ENCODE measurements at places on chromosomes 13 and 19. TPM values are rescaled to one million over a fixed set of nuclear protein-coding genes. Genes with fewer than 3 reads are reported as not detected.

- no peak for DNase-seq
These were observed 4.3 kb upstream of the DUXA start for GRCh38 chr19:57171551-57172081.

Gene POGLUT2
- 26.1 TPM for total RNA-seq

GRCh38 chr13:52012512-52012836, 276 bp downstream of the ALG11 start:
- DNase-seq = no peak

- DNase-seq = peak; percentile 58
These were observed 24.3 kb downstream of the ARL11 start for GRCh38 chr13:49652355-49653305.

Gene WDR88
- not detected for total RNA-seq

Gene CCNA1
- 0.03 TPM for total RNA-seq

Gene NANOS3
- total RNA-seq = not detected

- DNase-seq = peak; percentile 37
These were observed 418.4 kb downstream of the EFNB2 start for GRCh38 chr13:106117035-106117434.

DNA sequence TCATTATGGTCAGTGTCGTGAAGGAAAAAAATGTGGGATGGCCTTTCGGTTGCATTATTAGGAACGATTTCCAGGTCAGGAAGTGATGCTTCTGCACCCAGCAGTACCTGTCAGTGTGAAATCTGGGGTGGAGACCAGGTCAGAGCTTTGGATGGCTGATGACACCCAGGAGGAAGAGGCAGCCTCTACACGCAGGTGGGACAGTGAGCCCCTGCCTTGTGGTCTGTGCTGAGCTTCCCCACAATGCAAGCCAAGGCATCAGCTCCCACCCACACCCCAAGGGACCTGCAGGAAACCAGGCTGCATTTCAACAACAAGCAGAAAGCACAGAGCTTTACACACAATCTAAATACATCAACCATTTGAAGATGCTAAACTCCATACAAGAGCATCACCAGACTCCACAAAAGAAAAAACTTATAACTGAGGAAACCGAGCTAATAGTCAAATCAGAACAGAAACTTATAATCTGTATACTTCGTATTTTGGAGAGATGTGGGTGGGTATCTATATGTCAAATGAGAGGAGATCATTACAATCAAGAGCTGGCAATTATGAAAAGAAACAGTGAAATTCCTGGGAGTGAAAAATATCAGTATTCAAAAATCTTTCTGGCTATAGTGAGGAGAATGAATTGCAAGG, 130.1 kb downstream of the ZDHHC20 start:
- DNase-seq = no peak

- DNase-seq = no peak
These were observed 5.5 kb downstream of the UPK1A start for GRCh38 chr19:35671818-35672217.

DNA sequence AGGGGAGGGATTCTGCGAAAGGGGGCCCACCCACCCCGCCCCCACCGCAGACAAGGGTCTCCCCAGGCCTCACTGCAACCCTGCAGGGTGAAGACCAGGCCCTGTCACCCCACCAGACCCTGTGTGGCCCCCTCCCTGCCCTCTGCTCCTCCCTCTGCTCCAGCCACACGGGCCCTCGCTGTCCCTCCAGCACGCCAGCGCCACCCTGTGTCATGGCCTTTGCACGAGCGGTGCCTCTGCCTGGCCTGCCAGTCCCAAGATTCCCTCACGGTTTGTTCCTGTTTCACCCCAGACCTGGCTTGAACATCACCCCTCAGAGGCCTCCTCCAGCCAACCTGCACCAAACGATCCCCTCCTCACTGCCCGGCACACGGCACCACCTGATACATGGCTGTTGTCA, 27.3 kb downstream of the PIP5K1C start:
- DNase-seq = no peak

DNA sequence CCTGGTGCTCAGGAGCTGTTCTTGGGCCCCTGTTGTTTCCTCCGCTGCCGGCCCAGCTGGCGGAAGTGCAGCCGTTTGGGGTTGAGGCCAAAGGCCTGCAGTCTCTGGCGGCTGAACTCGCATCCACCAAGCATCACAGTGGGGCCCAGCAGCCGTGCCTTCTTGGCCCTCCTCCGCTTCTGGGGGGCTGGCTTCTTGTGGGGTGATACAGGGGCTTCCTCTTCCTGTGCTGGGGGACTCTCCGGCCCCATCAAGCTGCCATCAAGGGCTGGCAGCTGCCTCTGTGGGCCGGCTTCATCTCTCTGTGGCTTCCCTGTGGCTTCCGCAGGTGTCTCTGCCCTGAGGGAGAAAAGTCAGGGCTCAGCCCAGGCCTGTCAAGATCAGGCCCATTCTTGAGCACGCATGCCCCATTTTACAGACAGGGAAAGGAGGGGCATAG, 10.3 kb downstream of the ATG4D start:
- no peak for DNase-seq

Gene ZNF541
- not detected for total RNA-seq

DNA sequence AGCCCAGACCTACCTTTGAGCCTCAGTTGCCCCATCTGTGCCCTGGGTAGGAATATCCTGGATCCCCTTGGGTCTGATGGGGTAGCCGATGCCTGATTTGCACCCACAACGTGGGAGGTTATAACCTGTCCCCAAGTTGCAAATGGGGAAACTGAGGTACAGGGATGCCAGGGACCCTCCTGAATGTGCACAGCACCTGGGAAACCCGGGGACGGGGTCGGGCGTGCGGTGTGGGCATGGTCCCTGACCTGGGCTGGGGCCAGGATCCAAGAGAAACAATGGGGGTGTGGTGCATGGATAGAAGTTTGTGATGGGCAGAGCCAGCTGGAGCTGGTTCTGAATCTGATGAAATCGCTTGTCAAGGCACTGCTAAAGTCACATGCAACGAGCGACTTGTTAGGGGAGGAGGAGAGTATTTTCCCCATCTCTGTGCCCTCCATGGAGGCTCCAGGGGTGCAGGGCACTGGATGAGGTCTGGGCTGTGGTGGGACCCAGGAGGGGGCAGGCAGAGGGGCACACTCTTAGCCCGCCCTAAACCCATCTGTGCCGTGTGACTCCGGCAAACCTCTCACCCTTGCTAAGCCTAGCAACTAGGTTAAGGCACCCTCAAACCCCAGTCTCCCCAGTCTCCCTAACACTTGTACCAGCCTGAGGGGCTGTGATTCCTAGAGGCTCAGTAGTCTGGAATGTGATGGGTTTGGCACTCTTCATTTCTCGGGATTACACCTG, 749 bp downstream of the GDF15 start:
- no peak for DNase-seq

Gene ZNF98
- not detected for total RNA-seq

DNA sequence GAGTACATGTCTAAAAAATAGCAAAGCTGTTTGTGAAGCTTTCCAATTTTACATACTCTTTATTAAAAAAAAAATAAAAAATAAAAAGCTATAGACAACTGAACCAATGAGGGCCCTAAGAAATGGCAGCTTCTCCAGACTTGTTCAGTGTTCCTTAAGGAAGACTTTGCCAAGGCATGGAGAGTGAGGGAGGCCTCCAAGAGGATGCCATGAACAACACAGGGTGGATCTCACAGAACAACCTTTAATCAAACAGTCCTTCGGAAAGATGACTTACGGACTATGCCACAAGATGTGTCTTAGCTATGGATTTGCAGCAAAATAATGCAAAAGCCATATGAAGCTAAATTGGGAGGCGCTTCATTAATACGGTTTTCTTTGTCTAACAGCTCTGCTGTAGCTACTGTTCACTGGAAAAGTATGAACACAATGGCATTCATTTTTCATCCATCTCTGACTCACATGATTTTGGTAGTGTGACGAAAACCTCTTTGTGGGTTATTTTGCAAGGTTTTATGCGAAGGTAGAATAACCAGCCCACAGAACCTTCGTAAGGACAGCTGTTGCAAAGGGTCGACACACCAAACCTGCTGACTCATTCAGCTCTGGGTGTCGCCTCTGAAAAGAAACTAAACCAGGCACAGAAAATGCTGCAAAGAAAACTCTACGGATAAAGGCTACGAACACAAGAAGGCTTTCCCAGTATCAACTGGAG, 27.7 kb downstream of the EFNB2 start:
- DNase-seq = peak; percentile 96

Gene OR10H1
- not detected for total RNA-seq

- no peak for DNase-seq
These were observed 6.4 kb downstream of the KMT5C start for GRCh38 chr19:55345818-55346724.

Gene FGF14
- not detected for total RNA-seq

DNA sequence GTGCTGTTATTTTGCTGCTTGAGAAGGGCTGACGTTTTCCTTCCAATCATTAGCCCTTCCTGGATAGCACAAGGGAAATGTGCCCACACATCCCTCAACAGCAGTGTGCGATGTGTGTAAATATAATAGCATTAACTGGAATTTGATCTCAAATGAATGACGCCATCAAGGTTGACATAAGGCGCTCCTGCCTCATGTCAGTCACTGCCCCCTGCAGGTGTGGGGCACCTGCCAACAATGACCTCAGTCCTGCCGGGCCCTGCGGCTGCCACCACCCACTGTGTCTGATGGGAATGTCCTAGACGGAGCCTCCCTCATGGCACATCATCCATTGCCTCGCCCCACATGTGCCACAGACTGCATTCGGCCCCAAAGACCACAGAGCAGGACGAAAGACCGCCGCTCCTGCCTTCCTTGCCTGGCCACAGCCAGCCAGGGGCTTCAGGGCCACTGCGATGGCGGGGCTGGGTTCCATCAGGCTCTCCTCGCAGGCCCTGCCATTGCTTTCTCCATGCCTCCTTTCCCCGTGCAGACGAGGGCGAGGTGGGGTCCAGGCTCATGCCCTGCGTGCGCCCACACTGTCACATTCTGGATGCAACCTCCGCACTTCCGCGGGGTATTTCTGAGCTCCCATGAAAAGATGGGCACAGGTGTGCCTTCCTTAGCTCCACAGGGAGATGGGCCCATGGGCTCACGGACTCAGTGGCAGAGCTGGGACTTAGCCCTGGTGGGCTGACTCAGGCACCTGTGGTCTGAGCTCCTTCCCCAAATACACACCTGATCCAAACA, 146.7 kb downstream of the SOX1 start:
- no peak for DNase-seq

DNA sequence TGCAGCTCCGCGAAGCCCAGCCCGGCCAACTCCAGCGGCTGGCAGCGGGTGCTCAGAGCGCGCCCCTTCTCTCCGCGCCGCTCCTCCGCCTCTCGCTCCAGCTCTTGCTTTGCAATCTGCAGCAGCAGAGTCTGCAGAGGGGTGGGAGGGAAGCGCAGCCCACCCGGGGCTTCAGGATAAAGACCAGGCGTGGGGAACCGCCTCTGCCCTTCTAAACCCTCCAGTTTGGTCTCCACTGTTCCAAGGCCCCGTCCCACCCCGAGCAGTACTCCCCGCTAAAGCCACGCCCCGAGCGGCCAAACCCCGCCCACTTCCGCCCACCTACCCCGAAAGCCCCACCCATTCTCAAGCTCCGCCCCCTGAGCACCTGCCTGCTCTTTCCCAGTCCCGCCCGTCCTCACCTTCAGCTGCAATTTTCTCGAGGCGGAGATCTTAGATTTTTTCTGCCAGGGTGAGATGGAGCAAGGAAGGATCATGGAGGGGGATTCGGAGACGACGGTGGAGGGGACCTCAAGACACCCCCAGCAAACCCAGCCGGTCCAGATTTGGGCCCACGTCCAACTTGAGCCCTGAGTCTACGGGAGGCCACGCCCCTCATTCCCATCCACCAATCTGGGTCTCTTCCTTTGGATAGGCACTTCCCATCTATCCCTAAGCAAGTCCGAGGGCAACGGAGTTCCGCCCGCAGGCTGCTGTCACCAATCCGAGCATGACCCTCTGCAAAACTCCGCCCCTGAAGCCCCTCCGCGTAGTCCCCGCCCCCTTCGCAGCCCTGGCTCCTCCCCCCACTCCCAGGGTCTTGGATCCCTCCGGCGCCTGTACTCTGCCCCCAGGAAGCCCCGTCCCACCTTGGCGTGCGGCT, 1.1 kb downstream of the TNNI3 start:
- no peak for DNase-seq

DNA sequence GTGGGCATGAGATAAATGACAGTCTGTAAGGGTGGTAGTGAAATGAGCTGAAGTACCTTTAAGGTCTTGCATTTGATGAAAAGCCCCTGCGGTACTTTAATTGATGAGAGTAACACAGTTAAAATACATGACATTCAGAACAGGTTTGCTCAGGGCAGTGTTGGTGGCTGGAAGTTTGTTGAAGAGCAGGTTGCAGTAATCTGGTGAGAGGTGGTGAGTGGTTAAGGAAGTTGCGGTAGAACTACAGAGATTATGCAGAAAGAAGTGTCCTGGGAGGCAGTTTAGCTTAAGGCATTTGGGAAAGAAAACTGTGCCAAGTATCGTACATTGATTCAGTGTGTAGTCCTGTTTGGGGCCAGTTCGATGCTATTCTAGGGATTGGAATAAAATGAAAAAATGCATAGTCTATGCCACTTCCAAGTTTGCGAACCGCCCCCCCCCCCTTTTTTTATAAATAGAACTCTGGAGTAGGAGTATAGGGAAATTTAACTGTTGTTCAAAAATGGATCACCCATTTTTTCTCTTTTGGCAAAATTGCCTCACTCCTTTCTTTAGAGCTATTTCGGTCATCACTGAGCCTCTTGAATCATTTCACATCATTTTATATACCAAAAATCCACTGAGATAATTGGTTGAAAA, 42.7 kb downstream of the SLAIN1 start:
- DNase-seq = no peak

Gene HIPK4
- not detected for total RNA-seq

- peak; percentile 27 for DNase-seq
These were observed 985.6 kb downstream of the SLITRK5 start for GRCh38 chr13:88656751-88657150.

Gene MARK4
- 5.3 TPM for total RNA-seq

- DNase-seq = peak; percentile 93
These were observed 9.7 kb upstream of the GIPC1 start for GRCh38 chr19:14505488-14506239.

DNA sequence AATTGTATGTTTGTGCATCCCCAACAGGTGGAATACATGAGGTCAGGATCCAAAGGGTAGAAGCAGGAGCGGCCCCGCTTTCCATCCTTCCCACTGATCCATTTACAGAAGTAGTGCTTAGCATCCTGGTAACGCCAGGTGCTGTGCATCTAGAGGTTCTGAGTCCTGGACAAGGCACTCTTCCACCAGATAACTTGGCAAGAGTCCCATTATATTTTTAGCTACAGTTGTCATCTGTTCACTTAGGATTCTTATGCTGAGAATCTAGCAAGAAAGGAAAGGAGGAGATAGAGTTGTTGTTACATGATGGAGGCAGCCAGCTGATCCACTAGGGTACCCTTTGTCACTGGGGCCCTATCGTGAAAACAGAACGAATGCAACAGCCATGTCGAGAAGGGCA, 389.5 kb upstream of the ZNF507 start:
- DNase-seq = no peak

Gene KLF5
- total RNA-seq = 7.0 TPM

Gene CYP2F1
- total RNA-seq = not detected

DNA sequence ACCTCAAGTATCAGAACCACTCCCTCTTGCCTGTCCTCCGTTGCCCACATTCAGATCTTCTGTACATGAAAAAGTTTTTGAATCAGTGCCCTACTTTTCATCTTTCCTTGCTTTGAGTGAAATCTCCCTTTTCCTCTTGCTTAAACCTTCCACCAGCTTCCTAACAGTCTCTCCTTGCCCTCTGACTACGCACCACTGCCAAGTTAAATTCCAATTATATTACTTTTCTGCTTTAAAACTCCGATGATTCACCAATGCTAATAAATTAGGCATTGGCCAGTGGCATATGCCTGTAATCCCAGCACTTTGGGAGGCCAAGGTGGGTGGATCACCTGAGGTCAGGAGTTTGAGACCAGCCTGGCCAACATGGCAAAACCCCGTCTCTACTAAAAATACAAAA, 30.7 kb upstream of the RFXAP start:
- DNase-seq = peak; percentile 30

Gene TSSK6
- 1.1 TPM for total RNA-seq

GRCh38 chr19:5104871-5105351, 136.0 kb downstream of the KDM4B start:
- DNase-seq = no peak

Measured in HT1080 (cell line).